ENCODE measurements at places on chromosomes 1 and 21.

DNA sequence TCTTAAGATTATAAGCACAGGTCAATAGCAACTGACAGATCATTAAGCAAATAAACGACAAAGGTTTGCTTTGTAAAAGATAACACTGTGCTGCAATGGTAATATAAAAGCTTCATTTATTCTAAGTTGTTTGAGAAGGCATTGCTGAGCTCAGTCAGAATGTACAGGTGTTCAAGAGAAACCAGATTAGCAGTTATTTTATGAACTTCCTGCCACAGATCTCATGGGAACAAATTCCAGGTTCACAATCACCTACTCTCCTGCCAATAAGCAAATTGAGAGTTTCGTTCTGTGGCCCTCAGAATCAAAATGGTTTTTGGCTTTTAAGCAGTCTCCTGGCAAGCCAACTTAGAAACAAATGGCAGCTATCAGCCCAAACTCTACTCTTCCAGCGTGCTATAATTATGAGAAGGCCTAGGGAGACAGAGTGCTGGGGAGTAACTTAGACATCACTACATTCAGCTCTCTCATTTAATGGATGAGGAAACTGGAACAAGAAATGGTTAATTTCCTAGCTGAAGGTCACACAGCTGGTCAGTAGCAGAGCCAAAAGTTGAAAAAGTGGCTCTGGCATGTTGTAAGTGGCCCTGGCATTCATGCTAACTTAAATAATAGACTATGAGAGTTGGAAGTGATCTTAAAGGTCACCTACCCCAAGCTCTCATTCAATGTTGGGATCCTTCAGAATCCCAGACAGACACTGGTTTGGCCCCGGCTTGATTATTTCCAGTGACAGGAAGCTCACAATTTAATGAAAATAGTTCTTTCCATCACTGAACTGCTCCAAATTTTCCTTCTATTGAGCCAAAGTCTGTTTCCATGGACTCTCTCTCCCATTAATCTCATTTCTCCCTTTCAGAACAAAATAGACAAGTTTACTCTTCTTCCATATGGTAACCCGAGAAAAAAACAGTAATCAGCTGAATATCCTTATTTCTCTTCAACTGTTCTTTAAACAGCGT, 82.6 kb upstream of the EDEM3 start:
- DNase-seq, result no peak

DNA sequence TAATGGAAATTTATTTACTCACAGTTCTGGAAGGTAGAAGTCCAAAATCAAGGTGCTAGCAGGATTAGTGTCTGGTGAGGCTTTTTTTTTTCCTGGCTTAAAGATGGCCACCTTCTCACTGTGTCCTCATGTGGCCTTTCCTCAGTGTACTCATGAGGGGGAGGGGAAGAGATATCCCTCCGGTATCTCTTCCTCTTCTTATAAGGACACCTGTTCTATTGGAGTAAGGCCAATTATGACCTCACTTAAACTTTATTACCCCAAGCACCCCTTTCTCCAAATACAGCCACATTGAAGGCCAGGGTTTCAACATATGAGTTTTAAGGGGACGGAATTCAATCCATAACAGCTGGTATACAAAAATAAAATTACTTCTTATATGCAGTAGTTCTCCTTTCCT, 203.7 kb upstream of the C1orf87 start:
- DNase-seq, result peak; percentile 99

DNA sequence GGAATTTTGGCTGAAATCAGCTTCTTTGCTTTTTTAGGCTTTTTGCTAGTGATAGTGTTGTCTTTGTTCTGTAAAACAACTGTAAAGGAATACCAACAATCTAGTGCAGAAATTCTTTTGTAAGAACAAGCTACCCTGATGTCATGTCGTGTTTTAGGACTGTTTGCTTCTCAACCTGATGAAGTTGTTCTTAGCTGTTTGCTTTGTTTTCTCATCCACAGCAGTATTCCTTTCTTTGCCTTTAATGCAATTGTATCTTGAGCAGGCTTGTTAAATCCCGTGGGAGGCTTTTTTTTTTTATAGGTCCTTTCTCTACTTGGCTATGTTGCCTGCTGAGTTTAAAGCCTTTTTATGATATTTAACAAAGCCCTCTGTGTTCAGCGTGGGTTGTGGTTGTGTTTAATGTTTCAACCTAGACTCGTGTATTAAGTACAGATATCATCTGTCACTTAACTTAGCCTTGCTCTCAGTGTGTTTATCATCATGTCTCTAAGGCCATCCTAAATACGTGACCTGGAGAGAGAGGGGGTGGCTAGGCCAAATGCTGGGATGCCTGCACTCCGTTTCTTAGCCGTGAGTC, 31.6 kb downstream of the ADARB1 start:
- DNase-seq, result no peak

- DNase-seq, result no peak
Measured at GRCh38 chr1:207014728-207015127, 17.8 kb downstream of the C1orf116 start.

GRCh38 chr1:12019858-12020509, 686 bp downstream of the MIIP start:
- DNase-seq, result no peak

- no peak for DNase-seq
Measured at GRCh38 chr1:230316864-230317745, 109.0 kb downstream of the PGBD5 start.

GRCh38 chr1:33930346-33931110, 66.6 kb downstream of the HMGB4 start:
- peak; percentile 74 for DNase-seq

- DNase-seq, result no peak
Measured at GRCh38 chr1:36729289-36729688, 246.6 kb upstream of the CSF3R start.

GRCh38 chr1:19582318-19582717, 61.8 kb upstream of the NBL1 start:
- peak; percentile 3 for DNase-seq

DNA sequence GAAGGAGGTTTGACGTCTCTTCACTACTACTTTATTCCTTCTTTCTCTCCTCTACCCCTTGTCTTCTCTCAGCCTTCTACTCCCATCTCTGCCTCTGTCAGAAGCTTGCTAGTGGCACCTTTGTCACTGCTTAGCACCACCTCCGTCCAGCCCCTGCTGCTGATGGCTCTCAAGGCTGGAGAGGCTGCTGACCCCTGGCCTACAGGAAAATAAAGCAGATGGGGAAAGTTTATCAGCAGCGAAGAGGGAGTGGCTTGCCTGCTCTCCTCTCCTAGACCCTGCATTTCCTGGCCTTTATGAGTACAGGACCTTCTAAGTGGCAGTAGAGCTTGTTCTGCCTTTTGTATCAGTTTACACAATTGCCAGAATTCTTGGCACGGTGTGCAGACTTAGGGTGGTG, 27.0 kb downstream of the PROX1 start:
- no peak for DNase-seq

- DNase-seq, result no peak
Measured at GRCh38 chr1:9680828-9681227, 29.3 kb downstream of the PIK3CD start.

GRCh38 chr1:69728206-69728605, 160.5 kb downstream of the LRRC7 start:
- no peak for DNase-seq

DNA sequence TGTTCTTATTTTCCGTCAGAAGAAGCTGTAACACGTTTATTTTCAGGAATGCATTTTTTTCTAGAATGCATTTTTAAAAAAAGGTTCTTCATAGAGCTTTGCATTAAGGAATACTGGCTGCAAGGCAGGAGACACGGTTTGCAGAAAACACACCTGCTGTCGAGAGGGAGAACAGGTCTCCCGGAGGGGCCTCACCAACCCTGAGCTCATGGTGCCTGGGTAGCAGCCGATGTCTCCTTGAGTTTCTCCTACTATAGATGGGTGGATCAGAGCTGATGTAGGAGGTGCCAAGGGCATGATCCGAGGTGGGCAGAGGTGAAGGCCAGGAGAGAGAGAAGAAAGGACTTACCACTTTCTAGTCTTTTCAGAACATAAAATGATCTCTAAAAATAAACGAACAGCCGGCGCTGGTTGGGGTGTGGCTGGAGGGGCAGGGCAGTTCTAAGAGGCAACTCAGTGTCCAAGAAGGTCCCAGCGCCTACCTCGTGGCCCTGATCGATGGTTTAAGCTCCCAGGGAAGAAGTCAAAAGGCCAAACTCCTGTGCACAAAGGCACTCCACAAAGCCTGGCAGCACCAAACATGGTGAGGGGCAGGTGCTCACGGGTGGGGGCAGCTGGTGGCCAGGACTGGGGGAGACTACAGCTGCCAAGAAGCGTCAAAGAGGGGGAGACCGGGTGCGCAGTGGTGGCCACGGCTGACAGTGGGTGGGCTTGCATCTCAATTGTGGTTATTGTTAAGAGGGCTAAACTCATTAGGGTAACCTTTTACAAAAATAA, 12.2 kb downstream of the MORN1 start:
- no peak for DNase-seq

GRCh38 chr1:59079434-59080140, 217.3 kb upstream of the FGGY start:
- no peak for DNase-seq

DNA sequence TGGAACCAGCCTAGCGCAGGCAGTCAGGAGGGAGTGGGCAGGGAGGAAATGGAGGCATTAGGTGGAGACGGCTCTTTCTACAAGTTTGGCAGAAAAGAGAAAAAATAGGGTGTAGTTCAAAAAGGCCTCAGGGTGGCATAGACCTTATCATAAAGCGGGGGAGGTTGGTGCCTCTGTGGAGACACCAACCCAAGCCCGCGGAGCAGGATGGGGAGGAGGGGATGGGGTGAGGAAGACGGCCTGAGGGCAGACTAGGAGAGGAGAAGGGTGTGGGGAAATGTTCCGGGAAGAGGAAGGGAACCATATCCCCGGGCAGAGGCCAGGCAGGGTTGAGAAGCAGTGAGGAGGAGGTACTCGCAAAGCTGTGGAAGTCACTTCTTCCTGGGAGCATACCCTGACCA, 17.4 kb upstream of the SHE start:
- DNase-seq, result no peak

- no peak for DNase-seq
Measured at GRCh38 chr1:94908190-94908589, 18.7 kb downstream of the CNN3 start.

DNA sequence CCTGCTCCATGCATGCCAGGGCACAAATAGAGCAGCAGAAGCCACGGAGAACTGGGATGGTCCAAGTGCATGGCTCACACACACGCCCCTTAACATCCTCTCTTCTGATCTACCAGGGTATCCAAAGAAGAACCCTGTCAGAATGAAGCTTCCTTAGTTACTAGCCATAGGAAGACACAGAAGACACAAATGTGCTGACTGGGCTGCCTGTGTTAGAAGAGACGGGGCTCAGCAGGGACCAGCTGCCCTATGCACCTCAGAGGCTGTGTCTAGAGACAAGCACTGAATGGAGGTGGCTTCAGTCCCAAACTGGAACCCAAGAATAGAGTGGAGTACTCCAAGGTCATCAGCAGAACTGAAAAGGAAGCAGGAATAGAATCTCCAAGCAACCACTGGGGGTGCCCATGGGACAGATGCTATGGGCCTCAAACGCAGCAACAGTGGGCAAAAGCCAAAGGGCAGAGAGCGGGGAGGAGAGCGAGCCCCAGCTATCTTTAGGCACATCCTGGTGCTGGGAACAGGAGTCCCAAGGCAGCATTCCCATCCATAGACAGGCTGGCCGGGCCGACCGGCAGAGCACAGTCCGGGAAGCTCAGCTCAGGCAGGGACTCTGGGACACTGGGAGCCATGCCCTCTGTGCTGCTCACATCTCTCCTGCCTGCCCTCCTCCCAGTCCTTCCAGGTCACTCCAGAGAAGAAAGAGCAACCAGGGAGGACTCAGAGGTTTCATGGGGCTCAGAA, 9.5 kb downstream of the SLC6A9 start:
- DNase-seq, result no peak

- no peak for DNase-seq
Measured at GRCh38 chr1:76474922-76475321, 392.4 kb upstream of the ST6GALNAC5 start.

DNA sequence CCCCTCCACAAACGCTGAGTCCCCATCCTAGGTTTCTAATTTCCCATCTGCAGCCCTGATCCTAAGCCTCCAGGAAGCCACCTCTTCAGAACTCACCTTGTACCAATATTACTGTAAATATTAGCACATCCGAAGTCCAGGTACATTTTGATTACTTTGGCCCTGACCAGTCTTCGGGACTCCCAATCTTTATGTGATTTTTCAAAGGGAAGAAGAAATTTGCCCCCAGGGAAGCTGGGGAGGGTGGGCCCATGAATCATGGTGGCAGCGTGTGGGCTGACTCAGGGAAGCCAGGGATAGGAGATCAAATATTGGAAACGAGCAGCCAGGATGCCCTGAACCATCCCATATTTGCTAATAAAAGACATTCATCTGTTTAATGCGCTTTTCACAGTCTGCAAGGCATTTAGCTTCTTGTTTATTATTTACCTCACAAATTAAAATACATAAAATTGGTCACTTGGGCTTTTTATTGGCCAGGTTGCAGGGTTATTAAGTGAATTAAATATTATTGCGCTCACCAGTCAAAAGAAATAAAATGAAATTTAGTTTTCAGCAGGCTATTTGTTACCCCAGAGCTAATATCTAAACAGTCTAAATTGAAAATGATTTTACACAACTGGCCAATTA, 46.6 kb downstream of the KIAA0040 start:
- no peak for DNase-seq

DNA sequence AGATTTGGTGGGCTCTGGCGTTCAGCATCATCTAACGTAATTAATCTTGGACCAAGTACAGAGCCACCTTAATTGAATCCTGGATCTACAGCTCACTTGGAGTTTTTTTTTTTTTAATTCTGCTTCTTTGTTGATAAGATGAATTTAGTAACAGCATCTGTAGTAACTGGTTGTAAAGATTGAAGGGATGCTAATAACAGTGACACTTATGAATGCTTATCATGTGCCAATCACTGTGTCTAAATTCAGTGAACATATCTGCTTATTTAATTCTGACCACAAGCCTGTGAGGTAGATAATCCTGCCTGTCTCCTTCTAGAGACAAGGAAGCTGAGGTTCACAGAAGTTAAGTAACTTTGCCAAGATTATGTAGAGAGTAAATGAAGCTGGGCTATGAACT, 408.0 kb downstream of the RWDD3 start:
- no peak for DNase-seq
